ENCODE measurements at places on chromosomes 11 and 22. TPM values are rescaled to one million over a fixed set of nuclear protein-coding genes. Genes with fewer than 3 reads are reported as not detected.

- H3K27me3 ChIP-seq: no peaks in the 10 kb centered on the region
- H3K4me3 ChIP-seq: no peak overlapping the region
- H3K36me3 ChIP-seq: peaks cover 4% of the 10 kb centered on the region
- H3K27ac ChIP-seq: no peak overlapping the region
- DNase-seq: no peak
These were observed 57.5 kb upstream of the PLET1 start for GRCh38 chr11:112318184-112318591.

DNA sequence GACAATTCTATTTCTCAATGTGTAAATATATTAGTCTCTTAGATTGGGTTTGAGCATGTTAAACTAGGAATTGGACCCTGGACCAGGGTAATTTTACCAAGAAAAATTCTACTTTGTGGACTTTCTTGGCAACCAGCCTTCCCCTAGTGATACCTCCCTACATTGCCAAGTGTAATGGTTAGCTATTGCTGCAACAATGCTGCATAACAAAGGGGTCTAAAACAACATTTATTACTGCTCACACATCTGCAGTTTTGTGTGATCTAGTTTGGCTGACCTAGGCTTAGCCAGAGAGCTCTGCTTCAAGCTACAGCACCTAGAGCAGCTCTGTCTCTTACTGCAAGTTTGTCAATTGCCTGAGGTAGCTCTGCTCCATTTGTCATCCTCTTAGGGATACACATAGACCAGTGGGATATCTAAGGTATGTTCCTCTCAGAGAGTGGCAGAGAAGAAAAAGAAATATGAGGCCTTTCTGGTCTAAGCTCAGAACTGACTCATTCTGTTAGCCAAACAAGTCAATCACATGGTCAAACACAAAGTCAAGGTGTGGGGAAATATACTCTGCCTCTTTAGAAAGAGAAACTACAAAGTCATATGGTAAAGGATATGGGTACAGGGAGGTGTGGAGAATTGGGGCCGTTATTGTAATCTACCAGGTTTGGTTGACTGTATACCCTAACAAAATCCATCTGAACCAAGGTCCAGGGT lies 2.0 kb upstream of the LAYN start:
- no peaks in the 10 kb centered on the region for H3K27me3 ChIP-seq
- peaks cover 6% of the 10 kb centered on the region for H3K36me3 ChIP-seq
- H3K4me3 ChIP-seq: no peak overlapping the region
- DNase-seq: no peak
- H3K27ac ChIP-seq: no peak overlapping the region
- peaks cover 7% of the 10 kb centered on the region for H3K4me1 ChIP-seq

SYTL2 gene
- 10.6 TPM for total RNA-seq

PANX1 gene
- total RNA-seq: 18.6 TPM

SCGB1C1 gene
- not detected for total RNA-seq

- DNase-seq: no peak
- no peaks in the 10 kb centered on the region for H3K27me3 ChIP-seq
These were observed 470 bp downstream of the NUMA1 start for GRCh38 chr11:72079819-72080325.

DNA sequence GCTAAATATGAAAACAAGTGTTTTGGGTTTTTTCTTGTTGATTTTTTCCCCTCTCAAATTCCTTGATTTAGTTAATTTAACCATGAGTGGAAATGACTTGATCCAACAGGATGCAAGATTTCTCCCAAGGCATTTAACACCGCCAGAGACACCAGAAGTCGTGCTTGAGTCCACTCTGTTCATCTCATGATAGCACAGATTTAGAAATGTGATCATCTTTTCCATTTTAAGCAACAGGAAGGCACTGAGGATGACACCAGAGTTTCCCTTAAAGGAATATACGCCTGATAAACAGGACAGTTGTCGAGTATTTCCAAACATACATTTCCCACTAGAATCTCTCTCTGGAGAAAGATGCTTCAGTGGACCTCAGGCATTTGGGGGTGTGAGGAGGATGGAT lies 318.7 kb downstream of the CADM1 start:
- no peak overlapping the region for H3K27ac ChIP-seq
- H3K36me3 ChIP-seq: no peaks in the 10 kb centered on the region
- DNase-seq: no peak
- no peak overlapping the region for H3K4me3 ChIP-seq
- H3K27me3 ChIP-seq: peaks cover 13% of the 10 kb centered on the region

CTSW gene
- not detected for total RNA-seq

KLHL35 gene
- 1.3 TPM for total RNA-seq

RASGRP2 gene
- total RNA-seq: not detected

DNA sequence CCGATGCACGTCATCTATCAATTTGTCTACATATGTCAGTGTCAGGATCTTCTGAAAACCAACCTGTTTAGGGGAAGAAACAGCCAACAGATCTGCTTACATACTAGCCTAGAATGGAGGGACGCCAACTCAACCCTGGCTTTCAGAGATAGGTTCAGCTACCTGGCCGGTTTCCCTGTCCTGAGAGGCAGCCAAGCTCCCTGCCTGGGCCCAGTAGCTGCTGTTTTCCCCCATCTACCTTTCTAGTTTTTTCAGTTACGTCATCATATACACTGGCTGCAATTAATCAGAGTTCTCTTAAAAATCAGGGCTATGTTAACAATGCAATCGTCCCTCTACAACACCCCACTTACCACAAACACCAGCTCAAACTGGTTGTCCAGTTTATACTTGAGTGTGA lies 1.0 kb downstream of the SRPRA start:
- H3K4me1 ChIP-seq: peaks cover 15% of the 10 kb centered on the region
- no peaks in the 10 kb centered on the region for H3K27me3 ChIP-seq
- no peak for DNase-seq
- peak overlapping the region; percentile 93 for H3K4me3 ChIP-seq
- peaks cover 59% of the 10 kb centered on the region for H3K36me3 ChIP-seq

OR5B21 gene
- not detected for total RNA-seq

GRCh38 chr11:71454470-71455113 lies 1.6 kb downstream of the NADSYN1 start:
- peaks cover 49% of the 10 kb centered on the region for H3K36me3 ChIP-seq
- H3K4me3 ChIP-seq: peak overlapping the region; percentile 96
- no peak overlapping the region for H3K27ac ChIP-seq
- peaks cover 28% of the 10 kb centered on the region for H3K4me1 ChIP-seq
- H3K27me3 ChIP-seq: no peaks in the 10 kb centered on the region

GRCh38 chr11:93236741-93237675 lies 39.2 kb upstream of the SLC36A4 start:
- no peak overlapping the region for H3K27ac ChIP-seq
- no peak overlapping the region for H3K4me3 ChIP-seq
- no peaks in the 10 kb centered on the region for H3K36me3 ChIP-seq
- H3K27me3 ChIP-seq: peaks cover 52% of the 10 kb centered on the region
- peak; percentile 35 for DNase-seq
- H3K4me1 ChIP-seq: peaks cover 8% of the 10 kb centered on the region

DNA sequence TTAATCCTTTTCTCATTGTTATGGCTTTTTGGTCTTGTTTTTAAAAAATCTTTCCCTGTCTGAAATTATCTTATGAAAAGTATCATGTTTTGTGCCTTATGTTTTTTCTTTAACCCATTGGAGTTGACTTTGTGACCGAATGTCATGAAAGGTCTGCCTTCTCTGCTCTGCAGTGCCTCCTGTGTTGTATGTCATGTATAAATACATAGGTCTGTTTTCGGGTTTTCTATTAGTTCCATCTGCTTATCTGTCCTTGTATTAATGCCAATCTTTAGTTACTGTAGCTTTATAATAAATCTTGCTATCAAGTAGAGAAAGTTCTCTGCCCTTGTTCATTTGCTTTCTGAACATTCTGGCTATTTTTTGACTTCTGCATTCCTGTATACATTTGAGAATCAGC lies 73.0 kb downstream of the ZBTB44 start:
- DNase-seq: no peak
- no peaks in the 10 kb centered on the region for H3K36me3 ChIP-seq
- H3K4me1 ChIP-seq: peaks cover 4% of the 10 kb centered on the region
- H3K27ac ChIP-seq: no peak overlapping the region
- H3K4me3 ChIP-seq: no peak overlapping the region

DNA sequence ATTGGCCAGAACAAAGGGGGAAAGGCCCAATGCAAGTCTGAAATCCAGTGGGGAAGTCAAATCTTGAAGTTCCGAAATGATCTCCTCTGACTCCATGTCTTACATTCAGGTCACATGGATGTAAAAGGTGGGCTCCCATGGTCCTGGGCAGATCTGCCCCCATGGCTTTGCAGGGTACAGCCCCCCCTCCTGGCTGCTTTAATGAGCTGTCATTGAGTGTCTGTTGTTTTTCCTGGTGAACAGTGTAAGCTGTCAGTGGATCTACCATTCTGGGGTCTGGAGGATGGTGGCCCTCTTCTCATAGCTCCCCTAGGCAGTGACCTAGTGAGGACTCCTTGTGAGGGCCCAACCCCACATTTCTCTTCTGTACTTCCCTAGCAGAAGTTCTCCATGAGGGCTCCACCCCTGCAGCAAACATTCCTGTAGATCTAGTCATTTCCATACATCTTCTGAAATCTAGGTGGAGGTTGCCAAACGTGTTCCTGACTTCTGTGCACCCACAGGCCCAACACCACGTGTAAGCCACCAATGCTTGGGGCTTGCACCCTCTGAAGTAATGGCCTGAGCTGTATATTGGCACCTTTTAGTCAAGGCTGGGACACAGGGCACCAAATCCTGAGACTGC lies 9.3 kb downstream of the CARD18 start:
- H3K4me3 ChIP-seq: no peak overlapping the region
- no peak for DNase-seq
- H3K27ac ChIP-seq: no peak overlapping the region
- no peaks in the 10 kb centered on the region for H3K36me3 ChIP-seq
- H3K4me1 ChIP-seq: no peaks in the 10 kb centered on the region

OR2AG1 gene
- total RNA-seq: not detected

SLC22A8 gene
- not detected for total RNA-seq

- no peak overlapping the region for H3K27ac ChIP-seq
- no peak overlapping the region for H3K4me3 ChIP-seq
- peaks cover 12% of the 10 kb centered on the region for H3K4me1 ChIP-seq
- no peak for DNase-seq
These were observed 358.9 kb downstream of the CTTN start for GRCh38 chr11:70757241-70757640.

GRCh38 chr11:83543706-83544439 lies 257.7 kb upstream of the CCDC90B start:
- no peak overlapping the region for H3K4me3 ChIP-seq
- no peak overlapping the region for H3K27ac ChIP-seq
- no peak for DNase-seq

NDUFV1 gene
- total RNA-seq: 233 TPM

GRCh38 chr22:30891443-30891755 lies 77.2 kb downstream of the MORC2 start:
- no peak overlapping the region for H3K27ac ChIP-seq
- no peaks in the 10 kb centered on the region for H3K4me1 ChIP-seq
- no peaks in the 10 kb centered on the region for H3K36me3 ChIP-seq
- H3K27me3 ChIP-seq: no peaks in the 10 kb centered on the region
- no peak for DNase-seq

ZNF214 gene
- 3.0 TPM for total RNA-seq

DNA sequence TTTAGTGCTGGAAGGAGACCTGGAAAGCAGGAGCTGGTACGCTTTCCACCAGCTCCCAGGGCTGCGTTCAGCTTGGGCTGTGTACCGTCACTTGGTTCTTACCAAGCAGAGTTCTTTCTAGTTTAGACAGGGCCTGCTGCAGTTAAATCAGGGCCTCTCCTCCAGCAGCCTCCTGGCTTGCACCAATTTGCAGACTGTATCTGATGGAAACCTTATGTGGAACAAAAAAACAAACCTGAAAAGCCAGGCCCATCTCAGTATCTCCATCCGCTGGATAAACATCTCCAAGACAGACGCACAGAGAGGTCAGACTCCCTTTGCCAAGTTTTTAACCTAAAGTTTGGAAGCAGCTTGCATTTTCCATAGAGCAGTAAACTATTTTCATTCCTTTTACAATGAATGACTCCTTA lies 288.6 kb upstream of the SORL1-AS1 start:
- no peaks in the 10 kb centered on the region for H3K36me3 ChIP-seq
- no peak overlapping the region for H3K4me3 ChIP-seq
- peaks cover 11% of the 10 kb centered on the region for H3K27me3 ChIP-seq
- H3K27ac ChIP-seq: no peak overlapping the region

- H3K27ac ChIP-seq: no peak overlapping the region
- no peak for DNase-seq
- H3K27me3 ChIP-seq: no peaks in the 10 kb centered on the region
- H3K4me1 ChIP-seq: peaks cover 54% of the 10 kb centered on the region
- peak overlapping the region; percentile 49 for H3K4me3 ChIP-seq
These were observed 71.3 kb downstream of the ETS1 start for GRCh38 chr11:128515826-128516778.

GRCh38 chr11:19789835-19790710 lies 77.4 kb downstream of the NAV2 start:
- DNase-seq: no peak
- no peak overlapping the region for H3K4me3 ChIP-seq
- H3K27ac ChIP-seq: no peak overlapping the region
- peaks cover 9% of the 10 kb centered on the region for H3K4me1 ChIP-seq

DNA sequence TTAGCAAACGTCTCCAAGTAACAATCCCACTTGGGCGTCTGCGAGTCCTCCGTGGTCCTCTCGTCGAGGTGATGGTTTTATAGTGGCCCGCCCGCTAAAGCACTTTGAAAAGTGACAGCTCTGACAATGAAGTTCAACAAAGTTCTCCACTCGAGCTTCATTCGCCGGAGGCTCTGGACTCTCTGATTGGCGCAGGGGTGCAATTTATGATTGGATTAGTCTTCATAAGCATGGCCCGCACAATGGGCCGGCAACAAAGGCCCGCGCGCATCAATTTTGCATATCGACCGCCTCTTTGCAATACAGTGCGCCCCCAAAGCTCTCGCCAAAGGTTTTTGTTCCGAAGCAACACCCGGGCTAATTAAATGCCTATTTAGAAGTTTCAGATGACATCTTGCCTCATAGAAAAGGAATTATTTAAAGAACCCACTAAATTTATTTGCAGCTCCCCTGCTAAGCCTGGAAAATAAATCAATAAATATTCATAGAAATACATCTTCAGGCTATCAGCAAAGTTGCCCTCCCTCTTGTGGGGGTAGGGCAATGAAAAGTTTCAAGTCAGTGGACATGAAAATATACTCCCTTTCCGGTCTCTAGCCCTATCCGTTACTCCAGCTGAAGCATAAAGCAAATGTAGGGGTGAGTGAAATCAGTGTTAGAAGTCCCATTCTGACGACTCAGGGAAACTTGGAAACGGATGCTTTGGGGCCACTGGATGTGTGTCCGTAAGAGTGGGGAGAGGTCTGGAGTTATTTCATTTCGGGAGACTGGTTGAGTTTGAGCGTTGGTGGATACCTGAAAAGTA lies at the start of gene DBX1:
TSS of gene DBX1 (minus strand) at position 51 of the 805 bp plus-strand sequence. CDS start 151 bp downstream, outside the sequence.
- peaks cover 11% of the 10 kb centered on the region for H3K36me3 ChIP-seq
- peaks cover 99% of the 10 kb centered on the region for H3K27me3 ChIP-seq
- no peak for DNase-seq
- peaks cover 18% of the 10 kb centered on the region for H3K4me1 ChIP-seq
- H3K27ac ChIP-seq: no peak within 1 kb of the TSS

RIMBP3C gene
- total RNA-seq: not detected

SMC1B gene
- total RNA-seq: not detected

GRCh38 chr11:75445315-75445953 lies 12.4 kb upstream of the KLHL35 start:
- H3K36me3 ChIP-seq: peaks cover 4% of the 10 kb centered on the region
- H3K4me3 ChIP-seq: no peak overlapping the region
- peaks cover 35% of the 10 kb centered on the region for H3K27me3 ChIP-seq
- peak; percentile 80 for DNase-seq
- no peaks in the 10 kb centered on the region for H3K4me1 ChIP-seq

- H3K36me3 ChIP-seq: peaks cover 40% of the 10 kb centered on the region
- H3K27ac ChIP-seq: peak overlapping the region; percentile 84
- no peaks in the 10 kb centered on the region for H3K27me3 ChIP-seq
- peak overlapping the region; percentile 96 for H3K4me3 ChIP-seq
These were observed 539 bp downstream of the SLC35C1 start for GRCh38 chr11:45805305-45806071.

KCNJ1 gene
- not detected for total RNA-seq
